ENCODE measurements at places on chromosomes 7 and 10.

DNA sequence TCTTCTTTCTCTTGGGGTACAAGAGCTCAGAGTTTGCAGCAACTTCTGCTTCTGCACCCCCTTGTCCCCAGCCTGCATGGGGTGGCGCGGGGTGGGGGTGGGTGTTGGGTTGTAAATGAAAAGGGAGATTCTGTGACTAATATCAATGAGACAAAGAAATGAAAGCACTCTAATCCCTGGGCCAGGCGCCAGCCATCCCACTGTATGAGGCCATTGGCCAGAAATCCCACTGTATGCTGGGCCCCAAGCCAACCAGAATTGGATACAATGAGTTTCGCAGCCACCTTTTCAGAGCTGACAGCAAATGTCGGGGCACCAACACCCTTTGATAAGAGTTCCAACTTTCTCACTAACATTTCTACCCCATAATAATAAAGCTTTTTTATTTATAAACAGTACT is 10.9 kb upstream of the PTN start:
- no peak for DNase-seq

DNA sequence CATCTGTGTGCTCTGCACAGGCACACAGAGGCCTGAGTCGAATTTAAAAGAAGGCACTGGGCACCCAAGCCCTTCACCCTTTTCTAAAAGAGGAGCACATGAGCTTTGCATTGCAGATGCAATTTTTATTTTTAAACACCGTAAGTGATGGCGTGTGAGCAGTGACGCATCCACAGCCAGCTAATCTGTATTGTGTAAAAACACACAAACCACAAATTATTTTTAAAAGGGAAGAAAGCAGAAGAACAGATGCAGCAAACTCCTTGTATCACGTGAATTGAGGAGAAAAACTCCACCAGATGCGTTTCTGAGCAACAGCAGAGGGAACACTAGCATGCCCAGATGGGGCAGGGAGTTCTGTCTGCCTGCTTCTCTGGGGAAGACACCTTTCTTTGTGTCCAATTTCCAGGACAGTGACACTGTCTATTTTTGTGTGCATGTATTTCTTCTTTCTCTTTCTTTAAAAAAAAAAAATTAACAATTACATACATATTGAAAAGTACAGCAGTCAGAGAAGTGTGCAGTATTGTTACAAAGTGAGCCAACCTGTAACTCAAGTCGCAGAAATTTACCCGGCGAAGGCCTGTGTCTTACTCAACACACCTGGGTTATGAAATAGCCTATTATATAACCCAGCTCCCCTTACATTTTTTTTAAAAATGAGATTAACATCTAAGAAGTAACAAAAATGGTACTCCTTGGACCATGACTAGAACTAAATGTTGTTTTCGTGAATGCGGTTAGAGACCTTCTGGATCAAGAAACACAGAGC is 39.2 kb downstream of the EEPD1 start:
- DNase-seq: peak; percentile 74

GRCh38 chr10:109773288-109774120 is 149.8 kb downstream of the XPNPEP1 start:
- peak; percentile 65 for DNase-seq

- peak; percentile 34 for DNase-seq
Observed at GRCh38 chr10:43091846-43092245, 15.0 kb downstream of the RET start.

DNA sequence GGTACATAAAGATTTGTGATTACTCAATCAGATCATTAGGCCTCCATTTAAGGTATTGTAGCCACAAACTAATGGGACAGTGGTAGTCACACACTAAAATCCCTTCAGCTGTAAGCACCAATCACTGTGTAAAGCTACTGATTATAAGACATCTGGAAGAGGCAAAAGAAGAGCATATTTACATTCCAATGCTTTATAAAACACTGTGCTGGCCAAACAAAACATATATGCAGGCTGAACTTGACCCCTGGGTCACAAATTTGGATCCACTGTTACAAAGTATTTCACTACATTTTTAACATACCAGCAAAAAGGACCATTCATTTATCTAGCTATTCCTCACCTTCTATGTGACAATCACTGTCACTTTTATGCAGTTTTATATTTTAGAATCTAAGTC is 41.4 kb upstream of the ANLN start:
- no peak for DNase-seq

DNA sequence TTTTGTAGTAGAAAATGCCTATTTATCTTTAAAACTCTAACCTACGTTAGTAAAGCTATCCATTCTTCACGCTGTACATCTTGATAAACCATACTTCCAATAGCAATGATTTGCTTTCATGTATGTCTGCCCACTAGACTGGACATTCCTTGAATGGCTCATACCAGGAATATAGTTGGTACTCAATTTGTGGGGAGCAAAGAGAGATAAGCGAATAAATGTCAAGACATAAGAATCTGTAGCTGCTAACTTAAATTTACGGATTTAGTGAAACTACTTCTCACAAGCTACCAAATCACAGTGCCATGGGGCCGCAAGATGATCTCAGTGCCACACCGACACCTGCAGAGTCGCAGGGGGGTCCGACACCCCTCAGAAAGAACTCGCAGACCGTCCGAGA is 763 bp upstream of the RALA start:
- DNase-seq: no peak

GRCh38 chr10:28678687-28679457 is 1.6 kb downstream of the BAMBI start:
- DNase-seq: peak; percentile 77

- DNase-seq: no peak
Observed at GRCh38 chr7:102021841-102022618, 204.6 kb downstream of the CUX1 start.

GRCh38 chr10:19531324-19531723 is 284.9 kb upstream of the PLXDC2 start:
- DNase-seq: no peak

- DNase-seq: no peak
Observed at GRCh38 chr7:110386913-110387312, 704.0 kb upstream of the LRRN3 start.

DNA sequence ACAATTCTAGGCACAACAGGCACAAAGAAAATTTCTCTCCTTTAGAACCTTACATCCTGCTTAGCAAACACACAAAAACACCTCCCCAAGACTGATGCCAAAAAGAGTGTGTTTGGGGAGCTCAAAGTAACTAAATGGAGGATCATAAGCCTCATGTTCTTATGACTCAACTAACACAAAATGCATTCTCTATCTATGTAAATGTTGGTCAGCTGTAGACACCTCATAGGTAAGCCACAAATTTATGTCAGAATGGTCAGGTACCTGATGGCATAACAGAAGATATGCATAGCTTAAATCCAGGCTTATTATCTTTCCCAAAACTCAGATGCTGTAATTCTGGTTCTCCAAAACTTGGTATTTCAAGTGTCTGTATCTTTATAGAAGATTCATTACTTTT is 315.1 kb downstream of the C7orf25 start:
- no peak for DNase-seq

- DNase-seq: peak; percentile 42
Observed at GRCh38 chr7:17298840-17299482, 509 bp downstream of the AHR start.

DNA sequence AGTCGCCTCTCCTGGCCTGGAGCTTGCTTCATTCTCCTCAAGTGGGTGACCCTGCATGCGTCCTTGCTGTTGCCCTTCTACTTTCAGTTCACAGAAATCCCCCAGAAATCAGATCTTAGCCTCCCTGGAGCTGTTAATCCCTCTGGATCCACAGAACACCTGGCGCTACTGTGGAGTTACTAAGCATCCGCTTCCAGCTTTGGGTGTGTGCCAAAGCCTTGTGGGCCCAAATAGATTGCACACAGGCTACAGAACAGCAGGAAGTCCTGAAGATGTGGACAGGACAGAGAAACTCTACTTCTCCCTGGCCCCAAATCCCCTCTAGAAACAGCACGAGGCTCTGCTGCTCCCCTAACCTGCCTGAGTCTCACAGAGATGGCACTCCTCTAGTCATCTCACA is 36.6 kb upstream of the PDLIM1 start:
- no peak for DNase-seq

DNA sequence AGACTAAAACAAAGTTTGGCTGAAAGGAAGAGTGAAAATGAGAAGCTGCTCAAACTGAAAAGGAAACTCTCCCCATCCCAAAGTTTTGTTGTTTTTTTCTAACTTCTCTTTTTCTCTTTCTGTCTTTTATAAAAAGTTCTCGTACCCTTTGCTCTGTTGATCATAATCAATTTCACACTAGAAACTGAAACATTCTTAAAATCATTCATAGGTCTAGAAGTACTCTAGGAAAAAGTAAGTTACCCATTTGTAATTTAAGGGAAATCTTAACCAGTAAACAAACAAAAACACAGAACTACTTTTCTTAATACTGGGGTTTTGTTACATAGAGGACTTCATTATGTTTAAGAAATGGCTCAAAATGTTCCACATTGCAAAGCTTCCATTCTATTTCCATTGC is 339.8 kb downstream of the SEMA3D start:
- DNase-seq: no peak

- DNase-seq: no peak
Observed at GRCh38 chr7:27462575-27463270, 200.0 kb downstream of the HIBADH start.

DNA sequence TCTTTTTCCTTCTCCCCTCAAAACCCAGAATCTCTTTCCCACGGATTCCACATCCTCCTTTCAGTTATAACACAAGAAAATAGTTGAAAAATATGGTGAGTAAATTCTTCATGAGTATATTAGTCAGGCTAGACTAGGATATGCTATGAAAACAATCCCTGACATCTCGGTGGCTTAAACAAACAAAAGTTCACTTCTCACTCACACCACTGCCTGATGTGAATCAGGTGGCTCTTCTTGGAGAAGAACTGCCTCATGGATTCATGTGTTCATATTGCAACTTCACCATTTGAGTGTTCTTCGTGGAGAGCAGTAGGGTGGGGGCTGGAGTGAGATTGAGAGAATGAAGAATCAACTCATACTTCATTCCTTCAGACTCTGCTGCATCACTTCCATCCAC is 204.1 kb downstream of the PHF14 start:
- no peak for DNase-seq

DNA sequence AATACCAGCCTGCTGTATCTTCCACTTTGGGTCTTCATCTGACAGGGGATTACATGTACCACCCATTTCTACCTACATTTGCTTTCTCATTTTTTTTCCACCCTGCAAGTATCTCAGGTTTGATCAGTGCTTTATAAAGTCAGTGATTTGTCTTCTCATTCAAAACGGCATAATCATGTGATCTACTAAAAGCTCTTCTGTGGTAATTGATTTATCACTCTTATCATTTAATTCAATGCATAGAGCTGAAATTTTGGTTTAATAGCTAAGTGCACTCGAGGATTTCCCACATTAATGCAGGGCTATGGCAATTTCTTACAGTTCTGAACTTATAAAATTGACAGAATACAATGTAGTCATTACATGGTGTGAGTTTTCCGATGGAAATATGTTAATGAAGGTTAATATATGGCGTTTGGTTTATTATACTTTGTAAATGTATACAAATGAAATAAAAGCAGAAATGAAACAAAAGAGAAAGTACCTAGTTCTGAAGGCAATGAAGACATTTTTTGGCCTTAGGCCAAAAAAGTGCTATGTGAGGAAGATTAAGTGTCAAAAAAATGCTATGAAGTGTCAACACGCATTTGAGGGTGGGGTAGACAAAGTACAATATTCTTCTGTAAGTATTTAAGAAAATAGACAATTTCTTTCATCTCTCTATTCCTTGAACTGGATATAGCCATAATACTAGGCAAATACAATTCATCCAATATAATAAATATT is 457.3 kb downstream of the ETV1 start:
- peak; percentile 22 for DNase-seq

- no peak for DNase-seq
Observed at GRCh38 chr10:131833013-131833412, 67.8 kb upstream of the PPP2R2D start.

GRCh38 chr10:72694476-72695369 is 2.8 kb downstream of the MCU start:
- DNase-seq: peak; percentile 80

DNA sequence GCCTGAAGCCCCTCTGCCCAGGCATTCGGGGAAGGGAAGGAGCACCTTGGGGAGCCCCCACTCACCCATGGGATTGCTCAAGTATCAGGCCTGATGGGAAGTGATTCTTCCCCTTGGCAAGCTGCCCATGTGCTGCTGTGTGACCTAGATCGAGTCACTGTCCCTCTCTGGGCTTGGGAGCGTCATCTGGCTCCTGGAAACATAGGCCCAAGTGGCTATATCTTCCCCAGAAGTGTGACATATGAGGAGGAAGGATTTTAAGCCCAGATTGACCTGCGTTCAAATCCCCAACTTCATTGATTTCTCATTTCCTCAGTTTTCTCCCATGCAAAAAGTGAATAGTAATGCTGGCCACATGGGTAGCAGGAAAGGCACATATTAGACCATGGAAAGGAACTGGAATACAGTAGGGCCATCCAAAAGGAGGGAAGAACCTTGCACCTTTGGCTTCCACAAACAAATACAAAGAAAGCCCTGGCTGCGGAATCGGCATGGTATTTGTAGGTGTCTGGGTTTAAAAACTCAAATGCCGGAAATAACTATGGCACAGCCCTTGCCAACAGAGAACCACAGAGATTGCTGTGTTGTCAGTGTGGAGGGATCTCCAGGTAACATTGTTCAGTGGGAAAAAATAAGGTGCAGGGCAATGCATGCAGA is 169.5 kb upstream of the ZMIZ1 start:
- no peak for DNase-seq

GRCh38 chr7:151683615-151684407 is 164.1 kb upstream of the RHEB start:
- no peak for DNase-seq

DNA sequence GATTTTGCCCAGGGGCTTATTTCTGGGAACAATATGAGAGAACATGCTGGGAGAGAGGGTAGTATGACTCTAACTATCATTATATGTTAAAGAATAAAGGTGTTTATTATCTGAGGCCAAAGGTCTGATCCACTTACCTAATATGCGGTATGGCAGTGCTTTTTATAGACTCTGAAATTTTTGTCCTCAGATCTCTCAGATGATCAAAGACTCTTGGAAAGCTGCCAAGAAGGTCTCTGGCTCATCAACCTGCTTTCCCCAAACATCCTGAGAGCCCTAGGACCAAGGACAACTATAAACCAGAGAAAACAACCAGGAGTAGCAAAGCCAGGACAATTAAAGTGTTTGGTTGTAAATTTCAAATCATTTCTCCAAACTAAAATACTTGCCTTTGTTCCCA is 255.7 kb upstream of the LRRN3 start:
- DNase-seq: peak; percentile 15

DNA sequence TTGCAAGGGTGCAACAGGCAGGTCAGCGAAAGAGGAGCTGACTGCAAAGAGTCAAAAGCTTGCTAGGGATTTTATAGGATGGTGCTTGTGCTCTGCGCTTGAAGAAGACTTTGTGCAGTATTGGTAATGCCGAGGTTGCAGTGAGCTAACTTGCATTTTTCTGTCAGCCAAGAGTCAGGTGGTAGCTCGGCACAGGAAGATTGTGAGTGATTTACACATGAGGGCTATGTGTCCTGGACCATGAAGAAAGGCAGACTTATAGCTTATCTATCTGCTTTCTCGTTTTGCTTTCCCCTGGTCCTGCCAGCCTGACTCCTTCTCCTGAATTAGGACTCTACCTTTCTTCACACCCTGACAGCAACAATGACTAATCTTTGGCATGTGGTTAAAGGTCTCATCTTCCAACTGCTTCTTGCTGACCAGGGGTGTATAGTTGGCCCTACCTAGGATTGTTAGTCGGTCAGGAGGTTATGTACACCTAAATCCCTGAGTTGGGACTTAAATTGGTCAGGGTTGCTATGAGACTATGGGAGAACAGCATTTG is 4.1 kb upstream of the SYPL1 start:
- no peak for DNase-seq

Data from hematopoietic multipotent progenitor cell treated with erythropoietin and hydrocortisone succinate and interleukin-3 and kit ligand, for 6 days (in vitro differentiated cells).